ENCODE measurements at places on chromosomes 5 and 9.

DNA sequence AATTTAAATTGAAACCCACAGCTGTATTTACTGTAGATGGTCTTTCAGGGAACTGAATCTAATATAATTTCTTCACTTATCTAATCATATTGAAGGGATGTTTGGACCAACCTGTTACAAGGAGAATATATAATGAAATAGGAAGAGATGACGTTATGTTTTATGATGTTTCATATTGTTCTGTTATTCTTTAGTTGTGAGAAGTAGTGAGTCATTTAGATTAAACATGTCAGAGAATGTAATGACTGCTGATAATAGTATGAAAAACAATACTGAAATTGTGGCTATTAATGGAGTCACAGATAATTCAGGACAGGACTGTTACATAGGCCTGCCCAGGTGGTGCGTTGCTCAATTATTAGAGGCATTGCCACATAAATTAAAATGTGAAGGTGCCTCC, 1993.4 kb downstream of the EFNA5 start:
- DNase-seq: no peak

DNA sequence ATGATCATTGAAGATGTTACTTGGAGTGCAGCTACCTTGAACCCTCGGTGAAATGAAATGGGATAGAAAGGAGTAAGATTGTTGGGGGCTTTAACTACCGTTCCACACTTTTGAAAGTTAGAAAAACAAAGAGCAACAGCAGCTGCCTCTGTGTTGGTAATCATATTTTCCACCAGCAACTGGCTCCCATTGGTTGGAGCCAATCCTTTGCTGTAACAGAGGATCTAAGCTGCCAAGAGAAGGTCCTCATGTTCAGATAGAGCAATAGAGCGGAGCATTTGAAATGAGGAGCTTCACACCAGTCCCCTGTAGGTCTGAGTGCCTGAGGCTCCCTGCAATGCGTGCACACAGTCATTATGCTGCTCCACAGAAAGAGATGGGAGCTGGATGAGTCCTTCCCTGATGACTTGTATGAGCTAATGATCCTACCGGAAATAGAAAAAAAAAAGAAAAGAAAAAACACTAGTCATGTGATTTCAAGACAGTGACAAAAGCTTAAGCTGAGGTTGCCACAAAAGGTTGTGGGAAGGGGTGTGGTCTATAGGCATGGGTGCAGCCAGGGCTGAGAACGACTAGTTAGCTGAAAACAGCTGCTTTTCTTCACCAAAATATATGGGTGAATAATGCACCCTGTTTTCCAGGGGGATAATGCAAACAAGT, 300.7 kb downstream of the MLLT3 start:
- DNase-seq: no peak

- no peak for DNase-seq
These were observed 325.4 kb downstream of the RFX3 start for GRCh38 chr9:3200331-3200774.

GRCh38 chr9:37564916-37565315, 11.3 kb downstream of the FBXO10 start:
- DNase-seq: no peak

- DNase-seq: no peak
These were observed 48.0 kb upstream of the SAP30L start for GRCh38 chr5:154397652-154398406.
